Central memory CD4-positive, alpha-beta T cell (primary cell): ENCODE measurements at places on chromosomes 12 and 14.
A peak's percentile ranks its signal among the peaks of the same experiment; 100 is the strongest.

- DNase-seq = no peak
These were observed 94.1 kb downstream of the ANO6 start for GRCh38 chr12:45309836-45310626.

DNA sequence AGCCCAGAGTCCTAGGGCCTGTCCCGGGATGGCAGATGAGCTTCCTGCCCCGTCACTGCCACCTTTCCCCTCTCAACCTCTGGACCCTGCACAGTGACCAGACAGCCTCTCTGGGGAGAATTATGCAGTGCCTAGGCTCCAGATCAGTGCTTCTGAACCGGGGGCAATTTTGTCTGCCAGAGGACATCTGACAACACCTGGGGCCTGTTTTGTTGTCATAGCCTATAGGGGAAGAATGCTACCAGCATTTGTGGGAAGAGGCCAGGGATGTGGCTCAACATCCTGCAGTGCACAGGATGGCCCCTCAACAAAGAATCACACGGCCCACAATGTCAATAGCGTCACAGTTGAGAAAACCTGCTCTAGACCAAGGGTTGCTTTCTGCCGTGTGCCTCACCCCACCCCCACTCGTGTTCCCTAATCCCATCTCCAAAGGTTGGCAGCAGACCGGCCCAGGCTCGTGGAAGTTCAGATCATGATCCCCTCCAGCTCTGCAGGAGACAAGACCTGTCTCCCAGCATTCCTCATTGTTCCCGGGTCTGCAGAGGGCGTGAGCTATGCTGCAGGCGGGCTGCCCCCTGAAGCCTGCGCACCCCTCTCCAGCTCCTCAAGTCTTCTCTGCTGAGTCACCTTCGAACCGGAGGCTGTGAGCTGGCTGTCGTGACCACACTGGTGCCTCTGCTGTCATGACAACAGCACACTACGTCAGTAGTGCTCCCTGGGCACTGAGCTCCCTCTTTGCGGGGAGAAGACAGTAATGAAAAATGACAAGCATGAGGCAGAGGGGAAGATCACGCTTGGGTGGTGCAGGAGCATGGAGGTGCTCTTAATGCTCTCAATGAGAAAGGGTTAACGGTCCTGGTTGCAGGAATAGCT, 2.0 kb upstream of the GAPDH start:
- peak; percentile 84 for DNase-seq

- no peak for DNase-seq
These were observed 43.4 kb downstream of the PRIMA1 start for GRCh38 chr14:93744876-93745275.

DNA sequence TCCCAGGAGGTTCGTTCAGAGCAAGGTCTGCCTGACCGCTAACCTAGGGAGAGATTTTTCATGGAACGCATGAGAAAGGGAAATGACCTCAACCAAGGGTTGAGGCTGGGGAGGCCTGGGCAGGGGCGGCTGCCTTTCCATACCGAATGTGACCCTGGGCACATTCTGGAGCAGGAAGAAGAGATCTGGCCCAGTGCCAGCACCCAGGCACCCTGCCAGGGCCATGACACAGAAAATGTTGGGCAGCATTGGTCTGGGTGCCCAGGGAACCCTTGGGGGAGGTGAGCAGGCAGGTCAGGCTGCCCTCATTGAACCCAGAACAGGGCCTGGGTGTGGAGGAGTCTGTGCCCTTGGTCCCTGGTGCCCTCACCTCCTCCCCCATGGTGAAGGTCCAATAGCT, 106.8 kb downstream of the CALM1 start:
- no peak for DNase-seq

DNA sequence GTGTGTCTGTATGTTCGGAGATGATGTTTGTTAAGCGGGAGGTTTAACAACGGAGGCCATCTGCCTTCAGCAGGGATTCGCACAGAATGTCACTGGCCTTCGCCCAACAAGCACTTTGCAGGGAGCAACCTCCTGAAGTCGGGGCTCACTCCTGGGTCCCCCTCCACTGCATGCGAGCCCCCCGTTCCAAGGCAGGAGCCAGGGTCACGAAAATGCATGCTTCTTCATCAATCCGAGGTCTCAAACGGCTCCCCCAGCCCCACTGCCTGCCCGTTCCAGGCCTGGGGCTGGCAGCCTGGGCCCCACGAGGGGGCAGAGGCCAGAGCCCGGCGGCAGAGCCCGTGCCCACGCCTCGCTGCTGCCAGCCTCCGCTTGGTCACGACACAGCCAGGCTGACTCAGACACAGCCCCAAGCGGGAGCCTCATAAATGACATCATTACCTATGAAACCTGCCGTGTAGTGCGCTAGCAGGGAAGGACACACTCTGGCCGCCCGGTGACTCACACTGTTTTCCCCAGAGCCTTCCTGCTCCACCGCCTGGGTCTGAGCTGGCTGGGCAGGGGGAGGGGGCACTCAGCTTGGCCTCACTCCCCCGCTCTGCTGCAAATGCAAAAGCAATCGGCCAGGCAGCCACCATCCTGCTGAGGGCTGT, 169.5 kb upstream of the RTL1 start:
- no peak for DNase-seq

- no peak for DNase-seq
These were observed 312.3 kb upstream of the E2F7 start for GRCh38 chr12:77377622-77378021.

GRCh38 chr14:23551266-23552028, at the start of gene ZFHX2:
ZFHX2 (minus strand) TSS chr14:23551765; CDS start chr14:23535325, 16,440 bp downstream.
- DNase-seq = peak; percentile 49

GRCh38 chr12:76586764-76587395, 27.3 kb upstream of the OSBPL8 start:
- peak; percentile 53 for DNase-seq

- no peak for DNase-seq
These were observed 45.6 kb downstream of the GPHB5 start for GRCh38 chr14:63273129-63273528.
